ENCODE measurements at places on chromosomes 2 and 18.

GRCh38 chr2:13654416-13654815 is 937.7 kb downstream of the TRIB2 start:
- no peak for DNase-seq

- no peak for DNase-seq
Observed at GRCh38 chr2:151262629-151263028, 966 bp upstream of the RBM43 start.

DNA sequence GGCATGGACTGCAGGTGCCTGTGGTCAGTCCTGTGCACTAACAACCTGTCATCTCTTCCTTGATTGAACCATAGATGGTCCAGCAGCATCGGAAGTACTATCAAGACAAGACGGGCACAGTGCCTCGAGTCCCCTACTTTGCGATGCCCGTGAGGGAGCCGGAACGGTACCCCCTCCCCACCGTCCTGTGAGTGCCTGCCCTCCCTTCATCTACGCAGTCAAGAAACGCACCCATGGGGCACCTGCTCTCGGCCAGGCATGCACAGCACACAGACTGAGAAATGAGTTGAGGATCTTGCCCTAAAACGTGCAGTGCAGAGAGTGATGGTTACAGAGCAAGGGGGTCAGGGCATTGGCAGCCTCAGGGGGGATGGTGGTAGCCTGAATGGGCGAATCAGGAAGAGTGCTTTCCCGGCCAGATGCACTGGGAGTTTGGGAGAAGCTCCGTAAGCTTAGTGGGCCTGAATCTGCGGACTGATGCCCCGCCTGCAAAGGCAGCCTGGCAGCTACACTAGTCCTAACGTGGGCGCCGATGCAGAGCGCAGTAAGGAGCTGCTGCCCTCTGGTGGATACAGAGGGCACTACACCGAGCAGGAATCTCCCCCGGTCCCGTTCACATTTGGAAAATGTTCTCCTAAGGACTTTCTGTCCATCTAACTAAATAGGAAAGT is 63.6 kb downstream of the CIB4 start:
- DNase-seq = peak; percentile 74

DNA sequence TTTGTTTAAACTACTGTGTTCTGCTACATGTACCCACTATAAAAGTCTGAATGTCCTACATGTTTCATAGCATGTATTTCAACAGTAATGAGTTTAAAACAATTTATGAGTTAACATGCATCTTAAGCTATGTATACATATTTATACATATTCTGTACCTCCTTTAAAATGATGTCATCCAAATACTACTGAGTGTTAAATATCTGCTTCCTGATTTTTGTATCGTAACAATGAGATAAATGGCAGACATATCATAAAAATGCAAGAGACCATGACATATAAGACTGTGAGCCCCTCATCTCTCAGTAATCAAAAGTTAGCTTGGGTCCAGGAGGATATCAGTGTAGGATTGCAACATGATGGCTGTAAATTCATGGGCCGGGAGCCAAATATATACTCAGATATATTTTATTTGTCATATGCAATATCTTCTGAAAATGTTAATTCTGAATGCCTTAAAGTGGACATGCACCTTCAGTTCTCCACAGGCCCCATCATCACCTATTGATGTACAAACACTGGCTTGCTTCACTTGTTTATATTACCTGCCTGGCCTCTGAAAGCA is 3.6 kb downstream of the COL5A2 start:
- DNase-seq = no peak

DNA sequence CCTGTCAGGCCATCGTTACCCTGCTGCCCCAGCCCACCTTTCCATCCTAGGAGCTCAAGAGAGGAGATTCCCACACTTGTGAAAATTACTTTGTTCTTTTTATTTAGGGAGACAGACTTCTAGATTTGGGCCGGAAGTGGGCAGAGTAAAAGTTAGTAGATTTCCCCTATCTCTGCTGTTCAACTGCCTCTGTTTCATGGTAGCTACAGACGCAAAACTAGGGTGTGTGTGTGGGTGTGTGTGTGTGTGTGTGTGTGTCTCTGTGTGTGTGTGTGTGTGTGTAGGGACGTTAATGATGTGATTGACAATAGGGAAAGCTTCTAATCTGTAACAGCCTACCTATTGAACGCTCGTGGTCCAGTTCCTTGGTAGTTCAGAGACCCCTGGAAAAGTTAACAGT is 438 bp downstream of the PSMA8 start:
- DNase-seq = no peak

DNA sequence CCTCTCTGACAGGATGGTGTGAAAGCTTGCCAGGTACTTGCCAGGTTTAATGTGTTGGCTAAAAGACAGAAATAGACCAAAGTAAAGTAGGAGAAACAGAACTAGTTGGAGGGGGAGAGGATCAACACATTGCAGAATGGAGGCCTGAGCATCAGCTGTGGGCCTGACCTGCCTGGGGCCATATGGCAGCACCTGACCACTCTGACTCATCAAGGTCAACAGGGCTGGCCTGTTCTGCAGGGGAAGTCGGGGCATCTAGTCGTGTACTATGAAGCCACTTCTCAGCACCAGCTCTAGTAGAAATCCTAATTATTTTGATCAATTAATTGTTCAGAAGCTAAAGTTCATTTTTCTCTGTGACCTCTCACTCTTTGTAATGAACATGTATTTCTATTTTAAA is 35.8 kb upstream of the NOSTRIN start:
- DNase-seq = no peak

DNA sequence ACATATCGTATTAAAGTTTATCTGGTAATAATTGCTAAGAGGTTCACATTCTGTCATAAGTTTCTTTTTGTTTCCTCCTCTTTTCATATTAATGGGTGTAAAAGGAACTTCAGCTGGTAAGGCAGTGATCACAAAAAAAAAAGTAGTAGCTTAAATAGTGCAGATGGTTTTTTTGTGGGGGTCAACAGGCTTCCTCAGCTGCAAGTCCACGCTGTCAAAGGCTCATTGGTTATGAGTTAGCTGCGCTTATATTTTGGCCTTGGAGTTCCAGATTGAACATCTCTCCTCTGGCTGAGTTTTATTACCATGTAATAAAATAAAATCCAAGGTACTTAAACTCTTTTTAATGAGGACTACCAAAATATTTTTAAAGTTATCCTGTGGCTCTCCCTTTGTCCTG is 277.0 kb upstream of the ZEB2 start:
- no peak for DNase-seq

Data from OCI-M1 (cell line).